ENCODE measurements at places on chromosomes 16 and 17.

DNA sequence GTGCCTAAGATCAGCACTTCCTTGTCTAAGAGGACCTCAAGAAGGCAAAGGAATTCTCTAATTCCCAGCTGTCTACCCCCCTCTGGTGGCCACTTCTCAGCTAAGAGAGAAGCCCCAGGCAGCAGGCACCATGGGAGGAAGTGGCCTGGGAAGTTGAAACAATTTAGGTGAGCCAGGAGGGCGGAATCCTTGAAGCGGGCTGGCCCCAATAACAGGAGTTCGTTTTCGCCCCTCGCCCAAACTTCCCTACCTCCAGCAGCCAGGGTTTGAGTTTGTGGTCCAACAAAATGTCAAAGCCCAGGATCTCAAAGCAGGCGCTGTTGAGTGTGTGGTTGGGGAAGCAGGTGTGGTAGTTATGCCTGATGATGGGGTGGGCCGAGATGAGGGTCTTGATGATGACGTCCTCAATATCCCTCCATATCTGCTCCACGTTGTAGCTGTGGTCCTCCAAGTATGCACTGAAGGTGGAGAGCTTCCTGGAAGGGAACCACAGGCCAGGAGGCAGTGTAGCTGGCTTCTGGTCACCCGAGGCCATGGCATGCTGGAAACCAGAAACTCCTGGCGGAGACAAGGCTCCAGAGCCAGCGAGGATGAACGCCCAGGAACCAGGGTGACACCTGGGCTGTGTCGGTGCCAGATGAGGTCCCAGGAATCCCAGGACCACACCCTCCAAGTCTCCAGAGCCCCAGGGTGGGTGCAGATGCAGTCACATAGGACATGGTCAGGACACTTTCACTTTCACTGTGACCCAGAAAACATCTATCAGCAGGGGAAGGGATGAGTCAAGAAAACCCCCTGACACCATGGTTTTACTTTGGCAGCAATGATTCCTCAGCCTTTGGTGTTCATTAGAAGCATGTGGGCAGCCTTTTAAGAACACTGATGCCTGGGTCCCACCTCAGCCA, 25.6 kb downstream of the TTLL6 start:
- no peak for DNase-seq

DNA sequence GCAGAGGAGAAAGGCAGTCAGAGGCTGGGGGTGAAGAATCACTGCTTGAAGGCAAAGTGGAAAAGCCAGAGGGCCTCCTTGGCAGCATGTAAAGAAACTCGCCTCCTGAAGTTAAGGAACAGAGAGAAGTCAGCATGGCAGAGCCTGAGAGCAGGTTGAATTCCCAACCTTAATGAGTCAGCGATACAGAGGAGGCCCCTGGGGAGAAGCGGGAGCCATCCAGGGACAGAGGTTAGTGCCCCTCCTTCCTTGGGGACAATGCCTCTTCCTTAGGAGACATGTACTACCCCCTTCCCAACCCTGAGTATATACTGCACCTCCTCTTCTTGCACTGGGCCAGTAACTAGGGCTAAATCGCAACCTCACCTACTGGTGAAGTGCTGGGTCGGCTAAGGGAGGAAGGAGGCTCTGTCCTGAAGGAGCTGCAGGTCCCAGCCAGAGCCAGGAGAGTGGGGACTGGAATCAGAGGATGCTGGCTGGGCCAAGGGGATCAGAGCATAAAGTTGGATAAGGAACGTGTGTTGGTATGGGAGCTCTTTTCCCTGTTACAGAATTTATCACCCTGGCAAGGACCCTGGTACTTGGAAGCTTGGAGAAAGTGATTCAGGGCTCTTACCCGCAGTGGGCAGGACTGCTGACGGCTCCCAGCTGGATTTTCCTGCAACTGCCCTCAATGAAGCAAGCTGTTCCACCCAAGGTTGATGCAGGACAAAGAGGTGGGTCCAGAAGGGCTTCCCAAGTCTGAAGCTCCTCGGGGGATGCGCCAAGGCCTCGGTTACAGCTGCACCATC, 5.4 kb upstream of the AANAT start:
- no peak for DNase-seq

DNA sequence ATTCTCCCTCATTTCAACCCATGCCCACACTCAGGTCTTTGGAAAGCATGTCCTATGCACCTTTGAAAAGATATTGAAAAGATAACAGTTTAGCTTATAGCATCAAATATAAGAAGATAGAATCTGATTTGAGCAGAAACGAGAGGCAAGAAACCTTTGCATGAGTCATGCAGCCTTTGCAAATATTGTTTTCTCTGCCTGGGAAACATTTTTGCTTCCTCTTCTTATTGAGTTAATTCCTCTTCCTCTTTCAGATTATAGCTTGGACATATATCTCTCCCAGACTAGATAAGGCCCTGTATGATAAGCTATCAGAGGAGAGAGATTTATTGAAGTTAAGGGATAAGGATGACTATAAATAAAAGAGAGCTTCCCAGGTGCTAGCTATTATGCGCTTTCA, 46.1 kb upstream of the KCNJ2 start:
- no peak for DNase-seq

- no peak for DNase-seq
These were observed 108.1 kb downstream of the ABCC12 start for GRCh38 chr16:48047720-48048119.

- no peak for DNase-seq
These were observed 20.9 kb downstream of the SMIM36 start for GRCh38 chr17:55490376-55490775.

GRCh38 chr17:65011047-65011446, 45.5 kb downstream of the GNA13 start:
- DNase-seq = no peak

- DNase-seq = no peak
These were observed 22.3 kb upstream of the TIMP2 start for GRCh38 chr17:78947235-78948149.

GRCh38 chr16:19167710-19168370, at the start of gene SYT17:
TSS of gene SYT17 (plus strand) at chr16:19168240. CDS start at chr16:19168647, 407 bp downstream.
- no peak for DNase-seq

GRCh38 chr17:64401941-64402340, 11.3 kb upstream of the PECAM1 start:
- DNase-seq = no peak

GRCh38 chr17:75769536-75769935, 4.5 kb upstream of the GALK1 start:
- DNase-seq = no peak

DNA sequence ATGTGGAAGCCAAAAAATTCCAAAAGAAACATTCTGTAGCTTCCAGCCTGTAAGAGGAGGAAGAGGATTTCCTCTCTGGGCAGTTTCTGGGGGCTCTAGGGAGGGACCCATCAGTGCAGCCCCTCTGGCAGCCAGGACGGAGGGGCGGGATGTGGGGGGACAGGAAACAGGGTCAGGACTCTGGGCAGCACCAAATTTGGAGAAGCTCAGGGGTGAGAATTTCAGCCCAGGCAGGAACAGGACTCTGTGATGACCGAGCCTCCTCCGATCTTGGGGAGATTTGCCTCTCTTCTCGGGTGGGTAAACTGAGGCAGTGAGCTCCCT, 18.4 kb upstream of the CIBAR2 start:
- DNase-seq = no peak

DNA sequence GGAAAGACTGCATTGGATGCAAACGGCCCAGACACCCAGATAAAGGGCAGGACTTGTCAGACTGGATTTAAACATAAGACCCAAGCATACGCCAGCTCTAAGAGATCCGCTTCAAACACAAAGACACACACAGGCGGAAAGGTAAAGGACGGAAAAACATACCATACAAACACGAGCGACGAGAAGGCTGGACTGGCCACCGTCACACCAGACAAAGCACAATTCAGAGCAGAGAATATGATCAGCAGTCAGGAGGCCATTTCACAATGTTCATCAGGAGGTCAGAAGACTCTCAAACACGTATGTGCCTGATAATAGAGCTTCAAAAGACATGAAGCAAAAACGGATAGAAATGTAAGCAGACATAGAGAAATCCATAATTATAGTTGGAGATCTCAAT, 84.9 kb upstream of the GNG13 start:
- no peak for DNase-seq

GRCh38 chr16:8751481-8752311, 45.7 kb downstream of the TMEM186 start:
- DNase-seq = no peak

DNA sequence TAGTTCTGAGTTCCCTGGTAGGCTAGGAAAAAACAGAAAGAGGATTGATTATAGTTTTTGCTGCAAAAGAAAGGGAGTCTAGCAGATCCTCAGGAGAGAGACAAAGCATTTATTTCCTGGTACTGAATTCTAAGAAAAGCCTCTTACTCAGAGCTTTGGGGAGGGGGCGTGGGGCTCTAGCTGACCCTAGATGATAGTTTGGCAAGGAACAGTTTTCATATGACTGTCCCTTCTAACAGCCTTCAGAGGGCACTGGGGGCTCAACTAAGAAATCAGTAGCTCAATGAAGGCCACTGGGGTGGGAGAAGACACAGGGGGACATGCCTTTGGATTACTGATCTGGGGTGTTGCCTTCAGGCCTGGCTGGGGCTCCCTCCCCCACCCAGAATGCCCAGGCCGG, 4.0 kb downstream of the CA7 start:
- no peak for DNase-seq

DNA sequence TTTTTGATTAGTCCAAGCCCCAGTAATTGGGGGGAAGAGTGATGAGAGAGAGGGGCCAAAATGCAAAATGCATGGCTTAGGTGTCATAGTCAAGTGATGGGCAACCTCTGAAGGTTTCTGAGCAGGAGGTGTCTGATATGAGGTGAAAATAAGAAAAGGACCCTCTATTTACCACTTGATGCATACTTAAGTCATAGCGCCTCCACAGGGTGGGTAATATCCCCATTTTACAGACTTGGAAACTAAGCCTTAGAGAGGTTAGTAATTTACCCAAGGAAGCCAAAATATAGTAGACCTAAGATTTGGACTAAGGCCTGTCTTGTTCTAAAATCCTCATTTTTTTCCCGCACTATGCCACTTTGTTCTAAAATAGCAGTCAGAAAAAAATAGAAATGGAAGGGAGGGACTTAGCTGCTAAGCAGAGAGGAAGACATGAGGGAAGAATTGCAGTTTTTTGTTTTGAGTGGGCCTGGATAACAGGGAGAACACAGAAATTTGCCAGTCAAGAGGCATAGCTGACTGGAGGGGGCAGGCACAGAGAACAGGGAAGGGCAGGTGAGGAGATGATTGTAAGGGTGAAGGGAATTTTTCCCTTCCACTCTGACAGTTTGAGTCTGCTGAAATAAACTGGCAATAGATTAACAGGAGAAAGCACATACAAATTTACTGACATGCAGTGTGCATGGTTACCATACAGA, 2.3 kb upstream of the GRB2 start:
- DNase-seq = no peak

- DNase-seq = no peak
These were observed 20.0 kb downstream of the ARHGAP23 start for GRCh38 chr17:38448208-38448771.

All from activated naive CD4-positive, alpha-beta T cell (primary cell).